ENCODE measurements at places on chromosomes 13 and 19.

GRCh38 chr19:38538386-38538785, 79.4 kb downstream of the MAP4K1 start:
- no peak for DNase-seq

- no peak for DNase-seq
Measured at GRCh38 chr19:1110809-1111640, 7.2 kb downstream of the GPX4 start.

DNA sequence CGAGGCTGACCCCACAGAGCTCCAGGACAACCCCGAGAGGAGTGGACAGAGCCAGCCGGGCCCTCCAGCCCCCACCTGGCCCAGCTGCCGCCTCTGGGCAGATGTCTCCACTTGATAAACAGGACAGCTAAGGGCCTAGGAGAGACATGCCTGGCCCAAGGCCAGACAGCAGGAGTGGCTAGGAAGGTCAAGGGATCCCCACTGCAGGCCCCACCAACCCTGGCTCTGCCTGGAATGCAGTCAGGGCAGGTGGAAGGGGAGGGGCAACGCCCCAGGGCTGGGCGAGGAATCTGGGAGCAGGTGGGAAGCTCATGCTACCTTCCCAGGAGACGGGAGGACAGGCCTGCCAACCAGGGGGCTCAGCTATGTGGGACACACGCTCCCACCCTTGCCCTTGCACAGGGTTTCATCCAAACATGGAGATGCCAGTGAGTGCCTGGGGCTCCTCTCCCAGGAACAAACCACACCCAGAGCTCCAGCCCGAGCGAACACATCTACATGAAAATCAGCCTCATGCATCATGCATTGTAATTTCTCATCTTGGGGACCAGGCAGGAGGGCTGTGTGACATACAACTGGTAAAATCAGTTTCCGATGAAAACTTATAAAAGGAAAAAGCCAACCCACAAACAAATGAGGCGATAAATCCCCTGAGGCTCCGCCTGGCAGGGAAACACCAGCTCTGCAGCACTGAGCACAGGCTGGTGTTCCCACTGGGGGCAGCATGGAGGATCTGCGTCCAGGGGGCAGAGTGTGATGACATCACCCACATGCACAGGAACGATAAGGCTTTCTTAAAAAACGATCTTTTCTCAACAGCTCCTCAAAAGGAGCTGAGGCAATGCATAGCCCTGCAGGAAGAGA, 25.0 kb downstream of the SH3GL1 start:
- no peak for DNase-seq

DNA sequence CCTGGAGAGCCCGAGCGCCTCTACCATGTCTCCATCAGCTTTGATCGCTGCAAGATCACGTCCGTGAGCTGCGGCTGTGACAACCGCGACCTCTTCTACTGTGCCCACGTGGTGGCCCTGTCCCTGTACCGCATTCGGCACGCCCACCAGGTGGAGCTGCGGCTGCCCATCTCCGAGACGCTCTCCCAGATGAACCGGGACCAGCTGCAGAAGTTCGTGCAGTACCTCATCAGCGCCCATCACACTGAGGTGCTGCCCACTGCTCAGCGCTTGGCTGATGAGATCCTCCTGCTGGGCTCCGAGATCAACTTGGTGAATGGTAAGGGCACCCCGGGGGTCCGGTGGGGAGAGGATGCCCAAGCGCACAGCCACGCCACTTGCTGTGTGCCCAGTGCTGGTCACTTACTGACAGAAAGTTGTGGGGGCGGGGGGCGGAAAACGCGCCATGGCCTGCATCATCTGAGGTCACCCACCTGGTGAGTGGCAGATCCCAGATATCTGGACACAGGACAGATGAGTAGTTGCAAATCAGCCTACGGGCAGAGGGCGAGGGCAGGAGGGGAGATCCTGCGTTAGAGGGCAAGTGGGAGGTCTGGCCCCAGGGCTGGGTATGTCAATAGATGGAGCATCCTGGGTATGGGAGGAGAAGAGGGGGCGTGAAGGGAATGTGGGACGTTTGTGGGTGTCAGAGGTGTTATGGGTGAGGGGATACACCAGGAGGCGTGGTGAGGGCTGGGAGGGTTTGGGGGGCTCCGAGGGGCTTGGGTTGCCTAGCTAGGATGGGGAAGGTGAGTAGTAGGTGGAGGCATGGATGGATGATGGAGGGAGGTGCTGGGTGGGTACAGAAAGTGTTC, 9.8 kb downstream of the ZSWIM4 start:
- DNase-seq = no peak

DNA sequence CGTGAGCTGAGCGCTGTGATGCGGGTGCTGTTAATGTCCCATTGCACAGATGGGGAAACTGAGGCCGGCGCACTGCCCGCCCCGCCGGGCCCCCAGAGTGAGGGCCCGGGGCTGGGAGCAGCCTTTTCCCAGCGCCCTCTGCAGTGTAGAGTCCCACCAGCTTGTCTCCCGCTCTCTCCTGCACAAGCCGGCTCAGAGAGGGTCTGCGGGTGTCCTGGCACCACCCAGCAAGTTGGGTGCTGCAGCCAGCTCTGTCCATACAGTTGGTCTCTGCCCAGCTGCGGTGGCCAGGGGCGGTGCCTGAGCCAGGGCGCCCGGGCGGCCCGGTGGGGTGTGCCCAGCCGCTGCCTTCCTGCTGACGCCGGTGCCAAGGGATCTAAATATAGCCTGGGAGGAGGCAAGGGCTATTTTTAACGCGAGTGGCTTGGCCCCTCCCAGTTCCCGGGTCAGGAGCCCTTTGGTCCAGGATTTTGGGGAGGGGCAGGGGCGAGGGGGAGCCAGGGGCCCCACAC, 19.3 kb downstream of the GADD45B start:
- no peak for DNase-seq

- DNase-seq = no peak
Measured at GRCh38 chr13:51202477-51203046, 19.6 kb upstream of the FAM124A start.

GRCh38 chr13:22427066-22427465, 753.7 kb upstream of the SGCG start:
- no peak for DNase-seq

GRCh38 chr19:7393459-7393858, 44.7 kb downstream of the ARHGEF18 start:
- no peak for DNase-seq

- no peak for DNase-seq
Measured at GRCh38 chr19:56837492-56838023, 3.0 kb downstream of the PEG3 start.

DNA sequence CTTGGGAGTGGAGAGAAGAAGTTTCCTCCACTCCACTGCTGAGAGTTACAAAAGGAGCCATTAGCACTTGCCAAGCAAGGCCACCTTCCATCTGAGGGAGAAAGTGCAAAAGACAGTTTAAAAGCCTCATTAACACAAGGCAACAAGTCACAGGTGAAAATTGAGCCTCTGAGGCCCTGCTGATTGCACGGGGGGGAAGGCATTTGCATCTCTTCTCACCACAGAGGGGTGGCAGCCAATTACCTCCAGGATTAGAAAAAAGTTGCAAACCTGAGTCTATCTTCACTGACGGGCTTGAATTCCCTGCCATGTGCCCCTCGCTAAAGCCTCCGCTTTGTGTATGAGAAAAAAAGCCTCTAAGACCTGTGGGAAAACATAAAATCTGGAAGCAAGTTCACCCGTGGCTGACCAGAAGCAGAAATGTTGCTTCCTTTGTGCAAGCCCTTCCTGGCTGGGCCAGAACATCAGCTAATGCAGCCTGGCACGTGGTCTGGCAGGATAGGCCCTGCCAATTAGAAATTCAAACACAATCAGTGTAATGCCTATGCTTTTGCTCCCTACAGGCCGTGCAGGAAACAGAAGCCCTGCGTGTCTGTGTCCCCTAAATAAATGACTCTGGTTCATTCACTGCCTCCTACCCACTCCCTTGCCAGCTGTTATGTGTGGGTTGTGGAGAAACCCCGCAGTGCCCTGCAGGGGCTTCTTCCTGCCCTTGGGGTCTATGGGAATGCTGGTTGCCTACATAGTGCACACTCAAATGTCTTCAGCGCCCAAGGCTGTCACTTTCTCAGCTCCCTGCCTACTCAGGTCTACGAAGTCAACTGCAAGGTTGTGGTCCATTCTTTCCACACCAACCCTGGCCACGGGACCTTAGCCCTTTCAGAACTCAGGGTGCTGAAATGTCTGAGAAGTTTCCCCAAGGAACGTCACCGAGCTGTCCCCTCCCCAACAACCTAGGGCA, 150.2 kb downstream of the UQCRFS1 start:
- DNase-seq = no peak

GRCh38 chr13:39417643-39418042, 185.3 kb downstream of the LHFPL6 start:
- DNase-seq = no peak

GRCh38 chr13:27405546-27406134, 18.8 kb upstream of the GTF3A start:
- no peak for DNase-seq

DNA sequence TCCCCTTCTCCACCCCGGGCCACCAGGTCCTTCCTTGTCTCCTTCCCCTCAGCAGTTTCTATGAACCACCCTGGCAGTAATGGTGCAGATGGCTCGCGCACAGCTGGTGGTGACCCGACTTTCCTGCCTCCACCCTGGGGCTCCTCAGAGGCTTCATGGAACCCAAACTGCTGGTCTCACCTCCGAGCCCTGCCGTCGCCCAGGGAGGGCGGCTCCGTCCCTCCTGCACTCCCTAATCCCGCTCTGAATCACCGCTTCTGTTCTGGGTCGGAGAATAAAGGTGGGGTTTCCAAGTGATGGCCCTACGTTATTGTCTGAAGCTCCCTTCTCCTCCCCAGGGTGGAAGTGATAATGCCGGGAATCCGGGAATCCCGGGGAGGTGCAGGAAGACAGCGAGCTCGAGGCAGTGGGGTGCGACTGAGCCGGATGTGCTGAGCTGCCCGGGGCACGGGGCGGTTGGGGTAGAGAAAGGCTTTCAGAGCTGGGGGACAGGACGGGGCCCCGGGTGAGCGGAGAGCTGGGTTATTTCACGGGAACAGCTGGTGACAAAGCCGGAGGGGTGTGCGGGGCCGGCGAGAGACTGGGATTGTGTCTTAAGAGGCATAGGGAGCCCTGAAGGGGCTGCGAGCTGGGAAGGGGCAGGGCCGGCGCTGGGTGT, 711 bp downstream of the FUT2 start:
- DNase-seq = no peak

Data from activated CD8-positive, alpha-beta memory T cell treated with anti-CD3 and anti-CD28 coated beads for 4 hours (primary cell).